ENCODE measurements at places on chromosomes 1 and 21. TPM values are rescaled to one million over a fixed set of nuclear protein-coding genes. Genes with fewer than 3 reads are reported as not detected.

GRCh38 chr1:194047206-194047605 is 860.8 kb upstream of the B3GALT2 start:
- no peak for DNase-seq

DNA sequence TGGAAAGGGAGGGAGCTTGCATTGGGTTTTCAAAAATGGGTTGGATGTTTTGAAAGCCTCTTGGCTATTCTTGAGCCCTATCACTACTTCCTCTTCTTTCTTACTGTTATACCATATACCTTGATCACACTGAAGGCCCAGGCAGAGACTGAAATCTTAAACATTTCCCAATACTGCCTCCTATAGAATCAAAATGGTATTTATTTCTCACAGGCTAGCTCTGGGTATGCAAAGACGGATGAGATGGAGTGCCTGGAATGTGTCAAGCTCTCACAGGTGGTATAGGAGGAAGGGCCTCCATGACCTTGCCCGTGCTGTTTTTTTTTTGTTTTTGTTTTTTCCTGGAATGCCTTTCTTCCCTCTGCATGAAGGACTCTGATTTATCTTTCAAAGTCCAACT is 268.4 kb upstream of the USP24 start:
- DNase-seq, result no peak

Gene PLA2G2F
- not detected for total RNA-seq

DNA sequence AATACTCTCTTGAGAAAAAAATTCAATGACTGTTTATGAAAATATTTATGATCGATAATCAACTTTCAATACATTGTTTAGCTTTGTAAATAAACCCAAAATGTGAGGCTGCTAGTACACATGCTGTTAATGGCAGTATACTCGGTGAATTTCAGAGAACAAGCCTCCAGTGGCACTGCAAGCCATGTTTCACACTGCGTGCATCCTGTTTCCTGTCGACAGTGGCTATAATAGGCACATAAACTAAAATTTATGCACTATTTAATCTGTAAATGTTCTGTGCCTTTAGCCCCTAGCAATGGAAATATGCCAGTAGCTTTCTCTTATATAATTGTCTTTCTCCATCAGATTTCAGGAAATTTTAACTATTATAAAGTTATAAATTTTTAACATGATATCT is 26.3 kb upstream of the RGS18 start:
- no peak for DNase-seq

- no peak for DNase-seq
These were observed 366.3 kb downstream of the HHAT start for GRCh38 chr1:210695026-210695425.

Gene NPPB
- 9.1 TPM for total RNA-seq

GRCh38 chr1:234175363-234175762 is 197.9 kb upstream of the COA6 start:
- no peak for DNase-seq

DNA sequence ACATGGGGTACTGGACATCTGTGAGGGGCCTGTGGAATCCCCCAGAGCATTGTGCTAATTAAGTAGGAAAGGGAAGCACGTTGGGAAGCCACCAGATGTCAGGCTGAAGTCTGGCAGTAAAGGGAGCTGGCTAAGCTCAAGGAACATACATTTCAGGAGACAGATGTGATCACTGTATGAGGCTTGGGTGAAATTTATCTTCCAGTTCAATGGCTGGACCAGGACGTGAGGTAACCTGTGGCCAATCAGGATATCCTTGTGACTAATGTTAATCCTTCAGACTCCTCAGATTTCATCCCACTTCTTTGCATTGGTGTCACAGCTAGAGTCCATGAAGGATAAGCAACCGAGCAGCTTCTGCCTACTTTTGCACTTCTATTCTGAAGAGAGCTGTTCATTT is 110.2 kb upstream of the APP start:
- no peak for DNase-seq

DNA sequence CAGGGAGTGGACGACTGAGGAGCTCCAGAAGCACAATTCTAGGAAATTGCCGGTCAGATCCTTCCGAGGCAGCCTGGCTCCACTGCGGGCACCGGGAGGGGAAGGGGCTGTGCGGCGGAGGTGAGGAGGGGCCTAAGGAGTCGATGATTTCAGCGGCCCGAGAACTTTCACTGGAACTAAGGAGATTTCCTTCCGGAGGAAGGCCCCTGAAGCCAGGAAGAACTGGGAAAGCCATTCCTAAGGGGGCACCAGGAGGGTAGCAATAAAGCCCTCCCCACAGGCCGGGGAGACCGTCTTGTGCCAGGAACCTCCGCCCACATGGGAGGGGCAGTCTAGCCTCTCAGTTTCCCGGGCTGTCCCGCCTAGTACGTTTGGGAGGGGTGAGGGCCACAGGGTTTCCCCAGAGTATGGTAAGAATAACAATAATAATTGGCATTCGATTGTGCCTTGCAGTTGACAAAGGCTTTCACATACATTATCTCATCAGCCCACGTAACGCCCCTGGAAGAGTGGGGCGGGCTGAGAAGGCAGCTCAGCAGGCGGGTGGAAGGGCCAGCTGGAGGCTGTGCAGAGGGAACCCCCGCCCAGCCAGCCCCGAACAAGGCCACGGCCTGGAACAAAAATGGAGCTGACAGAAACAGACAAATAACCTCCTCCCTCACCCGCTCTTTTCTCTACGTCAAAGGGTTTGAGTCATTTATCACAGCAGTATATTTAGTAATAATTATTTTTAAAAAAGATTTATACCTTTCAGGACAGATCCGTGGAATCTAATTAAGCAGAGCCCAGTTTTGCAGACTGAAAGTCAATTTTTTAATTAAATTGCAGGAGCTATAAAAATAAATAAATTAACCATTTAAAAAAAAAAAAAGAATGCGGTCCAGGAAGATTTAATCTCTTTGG is 19.8 kb downstream of the NPR1 start:
- no peak for DNase-seq

Gene MOV10
- total RNA-seq, result 137 TPM

Gene SLC27A3
- total RNA-seq, result 29.5 TPM

- DNase-seq, result no peak
These were observed 18.1 kb upstream of the CGN start for GRCh38 chr1:151493042-151493441.

Gene ADAMTS1
- 11.6 TPM for total RNA-seq

Gene ZNF648
- total RNA-seq, result 0.81 TPM

Gene TMEM167B
- total RNA-seq, result 27.1 TPM

DNA sequence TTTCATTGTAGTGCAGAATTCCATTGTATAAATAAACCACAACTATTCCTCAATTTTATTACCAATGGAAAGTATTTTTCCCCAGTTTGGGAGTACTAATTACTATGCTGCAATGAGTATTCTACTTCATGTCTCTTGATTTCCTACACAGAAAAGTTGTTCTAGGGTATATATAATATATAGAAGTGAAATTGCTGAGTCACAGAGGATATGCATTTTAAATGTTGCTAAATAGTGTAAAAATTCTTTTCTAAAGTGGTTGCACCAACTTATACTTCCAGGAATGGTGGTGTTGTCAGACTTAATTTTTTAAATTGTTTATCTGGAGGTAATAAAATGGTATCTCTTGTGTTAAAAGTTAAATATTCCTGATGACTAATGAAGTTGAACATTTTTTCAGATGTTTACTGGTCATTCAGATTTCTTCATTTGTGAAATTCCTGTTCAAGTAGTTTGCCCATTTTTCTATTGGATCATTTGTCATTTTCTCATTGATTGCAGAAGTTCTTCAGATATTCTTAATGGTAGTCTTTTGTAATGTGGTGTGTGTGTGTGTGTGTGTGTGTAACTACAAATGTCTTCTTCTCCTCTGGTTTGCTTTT is 19.1 kb upstream of the MYOG start:
- no peak for DNase-seq

GRCh38 chr1:215416497-215416896 is 150.6 kb upstream of the KCTD3 start:
- no peak for DNase-seq

- DNase-seq, result no peak
These were observed 180.7 kb downstream of the ADSS2 start for GRCh38 chr1:244271004-244271403.

DNA sequence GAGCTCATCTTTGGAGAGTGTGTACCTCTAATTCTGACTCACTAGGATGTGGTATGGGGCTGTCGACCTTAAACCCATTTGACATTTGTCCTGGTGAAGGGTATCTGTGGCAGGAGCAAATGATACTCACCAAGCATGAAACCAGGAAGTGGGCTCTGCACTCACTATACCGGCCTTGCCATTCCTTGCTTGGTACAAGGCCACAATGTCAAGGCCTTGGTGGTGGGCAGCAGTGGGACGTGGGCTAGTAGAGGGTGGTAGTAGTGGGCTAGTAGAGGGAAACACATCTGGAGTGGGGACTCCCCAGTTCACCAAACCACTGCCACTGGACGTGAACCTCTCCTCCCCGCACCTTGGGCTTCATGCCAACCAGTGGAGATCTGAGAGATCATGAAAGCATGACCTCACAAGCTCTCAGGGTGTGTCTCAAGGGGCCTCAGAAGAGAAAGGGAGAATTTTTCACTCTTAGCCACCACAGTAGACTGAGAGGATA is 11.5 kb downstream of the TNFSF4 start:
- no peak for DNase-seq

Gene TPTE
- not detected for total RNA-seq

GRCh38 chr1:150295476-150295875 is 1.8 kb downstream of the MRPS21 start:
- DNase-seq, result no peak

Gene BGLAP
- 5.8 TPM for total RNA-seq

DNA sequence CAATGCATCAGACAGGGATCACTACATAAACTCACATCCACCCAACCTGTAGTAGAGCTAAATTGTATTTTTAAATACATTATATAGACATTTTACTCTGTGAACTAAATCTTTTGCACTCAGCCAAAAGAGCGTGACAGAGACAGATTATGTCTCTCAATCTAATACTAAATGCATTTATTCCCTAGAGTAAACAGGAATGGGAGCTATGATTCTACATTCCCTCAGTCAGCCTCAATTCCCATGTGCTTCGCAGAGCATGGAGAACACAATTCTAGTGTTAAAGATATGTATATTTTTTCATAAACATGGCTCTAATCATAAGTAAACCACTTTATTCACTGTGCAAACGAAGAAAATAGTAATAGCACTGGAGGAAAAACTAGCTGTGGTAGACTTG is 16.5 kb downstream of the PIGK start:
- DNase-seq, result no peak

Measured in progenitor cell of endocrine pancreas (in vitro differentiated cells).